CD4-positive, alpha-beta T cell treated with Interleukin-1 beta for 1 hour (primary cell): ENCODE measurements at places on chromosomes 5 and 9.

DNA sequence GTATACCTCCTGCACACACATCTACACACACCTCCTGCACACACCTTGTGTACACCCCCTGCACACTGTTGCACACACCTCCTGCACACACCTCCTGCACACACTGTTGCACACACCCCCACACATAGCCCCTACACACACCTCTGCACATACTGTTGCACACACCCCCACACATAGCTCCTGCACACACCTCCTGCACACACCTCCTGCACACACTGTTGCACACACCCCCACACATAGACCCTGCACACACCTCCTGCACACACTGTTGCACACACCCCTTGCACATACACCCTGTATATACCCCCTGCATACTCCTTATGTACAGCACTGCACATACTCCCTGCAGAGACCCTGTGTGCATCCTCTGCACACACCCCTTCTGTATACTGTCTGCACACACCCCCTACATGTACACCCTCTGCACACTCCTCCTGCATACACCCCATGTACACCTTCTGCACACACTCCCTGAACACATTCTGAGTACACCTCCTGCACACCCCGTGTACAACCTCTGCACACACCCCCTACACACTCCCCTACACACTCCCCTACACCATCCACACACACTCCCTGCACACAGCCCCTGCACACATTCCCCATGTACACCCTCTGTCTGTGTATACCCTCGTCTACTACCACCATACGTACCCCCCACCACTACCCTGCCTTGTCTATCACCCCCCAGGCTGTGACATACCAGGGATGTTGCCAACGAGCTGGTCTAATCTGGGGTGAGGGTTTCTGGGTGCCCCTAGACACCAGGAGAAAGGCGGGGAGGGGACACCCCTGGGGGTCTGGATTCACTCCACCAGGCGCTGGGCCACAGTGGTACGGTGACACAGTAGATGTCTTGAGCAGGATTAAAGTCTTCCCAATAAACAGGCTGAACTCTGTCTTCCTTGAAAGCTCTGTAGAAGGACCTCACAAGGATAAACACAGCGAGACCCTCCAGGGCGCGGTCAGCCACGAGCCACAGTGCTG, 1.1 kb upstream of the CEP72 start:
- no peak for DNase-seq

- no peak for DNase-seq
Observed at GRCh38 chr5:159509002-159509660, 178.8 kb upstream of the IL12B start.

DNA sequence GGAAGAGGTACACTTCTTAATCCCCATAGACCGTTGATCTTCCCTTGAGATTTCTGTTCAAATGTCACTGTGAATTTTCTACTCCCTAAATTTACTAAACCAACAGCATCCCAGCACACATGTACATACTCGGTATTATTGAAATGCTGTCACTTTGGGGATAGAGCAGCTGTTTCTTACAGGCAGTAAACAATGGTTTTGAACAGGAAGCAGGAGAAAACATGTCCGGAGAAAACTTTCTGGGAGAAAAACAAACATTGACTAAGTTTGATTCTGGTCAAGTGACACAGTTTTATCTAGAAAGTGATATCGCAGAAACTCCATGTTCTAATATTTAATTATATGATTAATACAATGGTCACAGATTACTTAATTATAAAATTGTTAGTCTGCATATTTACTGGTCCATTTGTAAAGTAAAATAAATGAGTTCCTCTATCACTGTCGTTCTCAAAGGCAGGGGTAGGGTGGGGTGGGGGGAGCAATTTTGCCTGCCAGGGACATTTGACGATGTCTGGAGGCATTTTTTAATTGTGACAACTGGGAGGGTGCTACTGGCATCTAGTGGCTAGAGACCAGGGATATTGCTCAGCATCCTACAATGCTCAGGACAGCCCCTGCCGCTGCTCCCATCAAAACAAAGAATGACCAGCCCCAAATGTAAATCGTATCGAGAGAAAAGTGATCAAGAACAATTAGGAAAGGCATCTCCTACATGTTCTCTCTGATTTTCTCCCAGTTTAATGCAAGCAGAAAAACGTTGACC, 12.2 kb downstream of the TAS2R1 start:
- no peak for DNase-seq

GRCh38 chr9:89555036-89555415, 49.8 kb upstream of the GADD45G start:
- DNase-seq = no peak

DNA sequence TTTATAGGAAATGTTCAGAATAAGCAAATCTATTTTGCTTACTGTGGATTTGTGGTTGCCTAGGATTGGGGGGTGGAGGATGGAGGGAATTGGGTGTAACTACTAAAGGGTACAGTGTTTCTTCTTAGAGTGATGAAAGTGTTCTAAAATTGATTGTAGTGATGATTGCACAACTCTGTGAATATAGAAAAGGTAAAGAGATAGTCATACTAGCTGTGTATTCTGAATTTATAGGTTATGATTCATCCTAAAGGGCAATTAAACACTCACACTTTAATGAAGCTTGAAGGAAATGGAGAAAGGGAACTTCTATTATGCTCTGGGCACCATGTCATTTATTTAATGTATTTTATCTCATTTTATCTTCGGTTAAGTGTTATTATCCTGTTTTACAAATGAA, 9.9 kb downstream of the TXNDC8 start:
- no peak for DNase-seq

GRCh38 chr9:133458643-133459312, 1.0 kb upstream of the CACFD1 start:
- DNase-seq = no peak

- DNase-seq = no peak
Observed at GRCh38 chr5:122741681-122742080, 33.2 kb upstream of the SNX2 start.

DNA sequence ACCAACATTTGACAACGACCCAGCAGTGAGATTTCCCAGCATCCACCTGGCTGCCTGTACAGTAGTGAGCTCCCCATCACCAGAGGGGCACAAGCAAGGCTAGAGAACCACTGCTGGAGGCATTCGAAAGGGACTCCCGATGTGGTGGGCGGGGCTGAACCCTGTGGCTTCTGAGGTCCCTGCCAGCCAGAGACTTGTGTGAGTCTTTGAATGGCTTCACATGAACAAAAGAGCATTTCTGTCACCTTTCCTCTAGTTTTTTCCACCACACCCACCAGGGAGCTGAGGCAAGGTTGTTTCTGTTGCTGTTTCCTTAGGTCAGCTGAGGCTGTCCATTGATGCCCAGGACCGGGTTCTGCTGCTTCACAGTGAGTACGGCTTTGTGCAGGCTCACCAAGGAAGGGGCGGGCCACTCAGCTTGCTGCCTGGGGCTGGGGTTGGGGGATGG, 15.7 kb downstream of the RGS3 start:
- DNase-seq = peak; percentile 15

DNA sequence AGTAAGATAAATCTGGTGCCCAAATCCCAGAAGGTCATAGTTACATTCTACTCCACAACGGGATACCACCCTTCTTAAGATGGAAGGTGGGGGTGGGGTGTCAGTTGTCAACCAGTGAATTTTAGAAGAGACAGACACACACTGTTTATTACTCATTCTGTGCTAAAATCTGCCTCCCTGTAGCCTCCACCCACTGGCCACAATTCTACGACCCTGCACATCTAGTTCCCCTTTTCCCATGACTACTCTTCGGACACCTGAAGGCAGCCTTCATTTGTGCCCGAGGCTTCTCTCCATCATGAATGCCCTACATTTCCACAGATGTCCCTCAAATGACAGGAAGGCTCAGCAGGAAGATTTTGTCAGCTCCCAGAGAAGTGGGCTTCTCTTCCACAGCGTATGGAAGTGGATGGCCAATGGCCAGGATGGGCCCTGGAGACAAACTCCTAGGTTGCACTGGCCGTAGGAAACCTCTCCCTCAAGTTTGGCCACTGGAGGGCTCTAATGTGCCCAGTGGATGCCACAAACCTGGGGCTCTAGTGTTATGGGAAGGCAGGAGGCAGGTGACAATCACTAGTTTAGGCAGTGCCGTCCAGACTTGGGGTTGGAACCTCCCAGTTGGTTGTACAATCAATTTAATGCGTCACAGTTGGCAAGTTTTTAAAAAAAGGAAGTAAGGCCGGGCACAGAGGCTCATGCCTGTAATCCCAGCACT, 46.6 kb downstream of the PTPN3 start:
- no peak for DNase-seq

DNA sequence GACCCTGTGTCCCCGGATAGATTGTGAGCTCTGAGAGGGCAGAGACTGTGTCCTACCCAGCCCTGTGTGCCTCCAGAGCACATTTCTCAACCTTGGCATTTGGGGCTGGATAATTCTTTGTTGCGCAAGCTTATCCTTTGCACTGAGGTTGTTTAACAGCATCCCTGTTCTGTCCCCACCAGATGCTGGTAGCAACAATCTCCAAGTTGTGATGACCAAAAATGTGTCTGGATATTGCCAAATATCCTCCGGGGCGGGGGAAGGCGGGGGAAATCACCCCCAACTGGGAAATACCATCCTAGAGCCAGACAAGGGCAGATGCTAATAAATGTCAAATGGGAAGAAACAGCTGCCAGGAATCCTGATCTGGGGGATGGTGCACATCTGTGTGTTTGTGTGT, 24.0 kb upstream of the TNIP1 start:
- DNase-seq = no peak

DNA sequence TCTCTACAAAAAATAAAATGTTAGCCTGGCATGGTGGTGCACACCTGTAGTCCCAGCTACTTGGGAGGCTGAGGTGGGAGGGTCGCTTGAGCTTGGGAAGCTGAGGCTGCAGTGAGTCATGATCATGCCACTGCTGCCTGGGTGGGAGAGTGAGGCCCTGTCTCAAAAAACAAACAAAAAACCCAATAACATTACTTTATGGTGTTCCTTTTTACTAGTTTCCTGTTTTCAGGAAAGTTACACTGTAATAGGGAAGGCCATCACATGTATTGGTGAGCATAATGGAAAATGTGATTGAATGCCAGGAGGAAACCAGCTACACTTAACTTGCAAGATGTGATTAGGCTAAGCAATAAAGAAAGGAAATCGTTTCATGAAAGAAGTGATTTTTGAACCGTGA, 42.7 kb downstream of the SV2C start:
- no peak for DNase-seq

DNA sequence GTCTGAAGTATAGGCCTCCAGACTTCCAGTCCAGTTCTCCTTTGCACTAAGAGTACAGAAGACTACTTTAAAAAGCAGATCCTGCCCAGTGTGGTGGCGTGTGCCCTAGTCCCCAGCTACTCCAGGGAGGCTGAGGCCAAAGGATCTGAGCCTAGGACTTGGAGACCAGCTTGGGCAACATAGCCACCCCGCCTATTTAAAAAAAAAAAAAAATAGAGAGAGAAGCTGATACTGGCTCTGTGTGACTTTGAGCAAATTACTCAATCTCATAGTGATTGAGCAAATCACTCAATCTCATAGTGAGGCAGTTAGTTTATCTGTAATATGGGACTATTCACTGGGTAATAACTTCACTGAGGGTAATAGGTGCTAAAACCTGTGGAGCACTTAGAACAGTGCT, 43.6 kb upstream of the KDM4C start:
- DNase-seq = no peak

GRCh38 chr5:83251849-83252248, 174.5 kb downstream of the XRCC4 start:
- no peak for DNase-seq

DNA sequence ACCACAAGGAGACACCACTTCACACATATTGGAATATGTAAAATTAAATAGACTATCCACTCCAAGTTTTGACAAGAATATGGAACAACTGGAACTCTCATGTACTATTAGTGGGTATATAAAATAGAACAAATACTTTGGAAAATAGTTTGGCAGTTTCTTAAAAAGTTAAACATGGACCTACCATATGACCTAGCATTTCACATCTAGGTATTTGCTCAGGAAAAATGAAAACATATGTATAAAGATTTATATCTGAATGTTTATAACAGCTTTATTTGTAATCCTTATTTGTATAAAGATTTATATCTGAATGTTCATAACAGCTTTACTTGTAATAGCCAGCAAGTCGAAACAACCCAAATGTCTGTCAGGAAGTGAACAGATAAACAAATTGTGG, 49.2 kb downstream of the ERP44 start:
- no peak for DNase-seq

DNA sequence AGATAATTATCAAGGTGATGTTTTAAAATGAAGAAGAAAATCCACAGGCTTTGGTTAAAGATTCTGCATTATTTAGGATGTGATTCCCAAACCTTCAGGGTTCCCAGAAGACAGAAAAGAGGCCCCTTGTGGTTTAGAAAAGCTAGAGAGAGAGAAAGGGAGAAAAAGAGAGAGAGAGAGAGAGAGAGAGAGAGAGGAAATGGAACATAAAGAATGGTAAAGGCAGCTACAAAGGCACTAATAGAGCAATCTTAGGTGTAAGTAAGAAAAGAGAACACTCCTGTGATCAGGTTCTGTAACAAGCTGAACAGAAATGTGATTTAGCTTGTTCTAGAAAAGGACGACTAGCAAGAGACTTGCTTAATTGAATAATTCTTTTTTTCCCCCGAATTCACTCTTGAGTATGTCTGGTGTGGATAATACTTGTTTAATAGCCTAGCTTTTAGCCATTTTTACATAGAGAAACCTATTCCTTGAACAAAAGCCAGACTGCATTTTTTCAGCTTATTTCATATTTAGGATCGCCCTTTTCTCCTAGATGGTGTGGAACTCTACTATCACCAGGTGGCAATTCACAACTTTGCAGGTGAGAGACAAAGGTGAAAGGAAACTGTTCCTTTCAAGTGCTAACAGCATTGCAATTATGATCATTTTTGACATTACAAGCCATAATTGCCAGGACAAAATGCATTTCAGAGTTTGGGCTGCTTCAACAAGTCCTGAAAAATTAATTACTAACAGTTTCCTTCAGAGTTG, 57.6 kb upstream of the SH3GL2 start:
- no peak for DNase-seq

DNA sequence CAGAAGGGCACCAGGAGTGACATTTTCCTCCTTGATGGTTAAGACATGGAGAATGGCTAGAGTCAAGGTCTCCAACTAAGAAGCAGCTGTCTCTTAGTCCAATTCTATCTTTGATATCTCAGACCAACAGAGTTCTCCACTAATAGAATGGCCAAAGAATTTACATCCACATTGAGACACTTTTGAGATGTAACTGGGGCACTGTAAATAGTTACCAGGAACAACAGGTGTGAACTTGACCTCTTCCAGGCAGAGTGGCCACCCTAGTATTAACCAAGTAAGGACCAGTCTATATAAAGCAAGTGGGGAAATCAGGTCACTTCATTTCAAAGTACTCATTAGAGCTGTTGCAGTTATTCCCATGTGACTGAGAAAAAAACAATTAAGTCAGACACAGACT, 159.7 kb upstream of the RAD23B start:
- no peak for DNase-seq

GRCh38 chr5:82747986-82748385, 329.2 kb downstream of the TMEM167A start:
- no peak for DNase-seq

DNA sequence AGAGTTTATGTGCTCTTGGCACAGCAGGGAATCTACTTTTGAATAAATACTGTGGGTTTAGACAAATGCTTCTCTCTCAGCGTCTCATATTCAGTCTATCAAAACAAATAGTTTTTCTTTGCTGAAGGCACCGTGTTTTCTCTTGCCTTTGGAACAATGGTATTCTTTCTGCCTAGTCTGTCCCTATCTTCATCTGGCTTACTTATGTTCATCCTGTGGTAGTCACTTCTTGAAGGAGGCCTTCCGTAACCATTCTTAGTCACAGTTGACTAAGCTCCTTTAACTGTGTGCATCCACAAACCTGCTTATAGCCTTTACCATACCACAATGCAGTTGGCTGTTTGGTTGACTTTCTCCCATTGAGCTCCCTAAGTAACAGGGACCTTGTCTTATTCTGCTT, 45.9 kb downstream of the LARP1 start:
- no peak for DNase-seq
